GOT3 (cell line): ENCODE measurements at places on chromosomes 13 and 19.

- no peak for DNase-seq
Measured at GRCh38 chr13:22703601-22704209, 477.1 kb upstream of the SGCG start.

DNA sequence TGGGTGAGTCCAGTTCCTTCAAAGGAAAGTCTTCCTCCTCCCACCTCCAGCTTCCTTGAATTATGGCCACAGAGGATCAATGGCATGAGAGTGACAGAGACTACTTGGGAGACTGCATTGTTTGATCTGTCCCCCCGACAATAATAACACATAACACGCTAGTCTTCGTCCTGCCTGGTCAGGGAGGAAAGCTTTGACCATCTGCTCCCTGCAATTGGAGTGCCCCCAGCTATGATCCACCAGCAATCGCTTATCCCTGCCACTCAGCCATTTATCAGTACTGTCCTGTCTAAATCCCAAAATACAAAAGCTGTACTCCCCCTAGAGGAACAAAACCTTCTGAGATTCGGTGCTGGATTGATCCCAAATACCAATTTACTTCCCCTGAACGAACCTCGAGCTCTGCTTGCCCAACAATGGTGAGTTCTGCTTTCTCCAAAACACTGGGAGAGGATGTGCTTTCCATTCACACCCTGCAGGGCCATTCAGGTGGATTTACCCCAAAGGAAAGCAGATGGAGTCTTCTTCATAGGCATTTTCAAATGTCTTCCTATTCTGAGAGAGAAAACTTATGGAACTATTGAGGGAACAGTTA is 466.7 kb downstream of the TSHZ3 start:
- no peak for DNase-seq

DNA sequence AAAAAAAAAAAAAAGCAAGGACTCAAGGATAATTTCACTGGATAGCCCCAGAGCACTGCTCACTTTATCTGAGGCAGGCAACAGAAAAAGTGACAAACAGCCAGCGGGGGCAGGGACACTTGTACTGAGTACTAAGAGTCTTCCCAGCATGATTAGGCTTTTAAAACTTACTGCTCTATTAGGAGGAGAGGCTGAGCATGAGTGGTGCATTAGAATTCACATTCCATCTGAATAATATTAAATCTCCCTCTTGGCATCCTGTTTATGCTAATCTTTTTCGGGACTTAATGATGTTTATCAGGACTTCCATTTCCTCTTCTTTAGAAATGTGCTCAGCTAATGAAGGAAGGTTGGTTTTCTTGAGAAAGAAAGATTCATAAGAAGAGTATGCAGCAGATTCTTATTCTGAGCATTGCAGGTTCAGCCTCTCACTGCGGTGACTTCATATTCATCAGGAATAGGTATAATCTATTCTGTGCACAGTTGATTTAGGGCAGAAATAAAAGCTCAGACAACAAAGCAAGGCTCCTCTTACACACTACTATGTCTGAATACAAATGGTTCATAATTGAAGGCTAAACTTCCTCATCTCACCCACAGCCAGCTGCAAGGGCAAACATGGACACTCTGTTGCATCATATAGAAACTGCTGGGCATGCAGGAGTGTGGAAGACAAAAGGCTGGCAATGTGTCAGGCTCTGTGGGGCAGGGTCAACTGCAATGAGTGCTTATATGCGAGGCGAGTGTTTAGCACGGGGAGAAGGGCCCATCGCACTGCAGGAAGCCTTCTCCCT is 107.0 kb downstream of the KL start:
- DNase-seq, result no peak

- DNase-seq, result no peak
Measured at GRCh38 chr19:36028313-36029041, 4.2 kb downstream of the CLIP3 start.

GRCh38 chr13:98189841-98190505 is 12.9 kb upstream of the RNF113B start:
- DNase-seq, result no peak

- DNase-seq, result no peak
Measured at GRCh38 chr19:6856749-6857372, 30.5 kb upstream of the ADGRE1 start.

DNA sequence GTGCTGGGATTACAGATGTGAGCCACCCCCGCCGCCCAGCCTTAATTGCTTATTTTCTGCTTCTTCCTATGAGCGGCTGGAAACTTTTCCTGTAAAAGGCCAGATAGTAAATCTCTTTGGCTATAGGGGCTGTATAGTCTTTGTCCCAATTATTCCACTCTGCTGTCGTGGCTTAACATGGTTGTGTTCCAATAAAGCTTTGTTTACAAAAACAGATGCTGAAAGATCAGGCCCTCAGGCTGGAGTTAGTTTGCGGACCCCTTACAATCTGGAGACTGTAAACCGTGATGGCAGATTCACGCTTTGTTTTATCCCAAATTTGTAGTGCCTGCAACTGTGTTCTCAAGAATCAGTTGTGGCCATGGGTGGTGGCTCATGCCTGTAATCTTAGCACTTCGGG is 10.7 kb downstream of the KCNC3 start:
- no peak for DNase-seq

DNA sequence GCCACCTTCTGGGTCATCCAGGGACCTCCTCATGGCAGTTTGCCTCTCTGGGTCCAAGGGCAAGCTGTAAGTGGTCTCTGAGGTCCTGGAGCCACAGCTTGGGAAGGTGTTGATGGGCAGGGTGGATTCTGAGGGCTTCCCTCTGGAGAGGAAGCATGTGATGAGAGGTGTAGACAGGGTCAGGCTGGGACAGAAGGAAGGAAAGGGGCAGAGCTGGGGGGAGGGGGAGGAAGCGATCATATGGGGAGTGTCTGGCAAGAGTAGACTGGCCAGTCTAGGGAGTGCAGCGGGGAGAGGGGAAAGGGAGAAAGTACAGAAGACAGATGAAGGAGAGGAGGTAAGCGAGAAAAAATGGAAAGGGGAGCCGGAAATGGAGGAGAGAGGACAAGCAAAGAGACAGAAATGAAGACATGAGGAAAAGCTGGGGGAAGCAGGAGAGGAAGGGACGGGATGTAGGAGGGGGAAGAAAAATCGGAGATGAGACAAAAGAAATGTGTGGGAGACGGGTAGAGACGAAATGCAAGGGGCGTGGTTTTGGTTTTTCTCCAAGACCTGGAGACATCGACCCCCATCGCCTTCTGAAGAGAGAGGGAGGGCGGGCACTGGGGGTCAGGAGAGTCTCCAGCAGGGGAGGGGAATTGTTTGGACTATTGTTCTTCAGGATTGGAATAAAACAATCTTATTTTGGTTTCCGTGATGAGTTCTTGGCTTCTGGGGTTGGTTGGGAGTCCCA is 26.6 kb downstream of the ZSWIM9 start:
- DNase-seq, result no peak

- DNase-seq, result no peak
Measured at GRCh38 chr19:609004-609346, 19.3 kb downstream of the HCN2 start.

DNA sequence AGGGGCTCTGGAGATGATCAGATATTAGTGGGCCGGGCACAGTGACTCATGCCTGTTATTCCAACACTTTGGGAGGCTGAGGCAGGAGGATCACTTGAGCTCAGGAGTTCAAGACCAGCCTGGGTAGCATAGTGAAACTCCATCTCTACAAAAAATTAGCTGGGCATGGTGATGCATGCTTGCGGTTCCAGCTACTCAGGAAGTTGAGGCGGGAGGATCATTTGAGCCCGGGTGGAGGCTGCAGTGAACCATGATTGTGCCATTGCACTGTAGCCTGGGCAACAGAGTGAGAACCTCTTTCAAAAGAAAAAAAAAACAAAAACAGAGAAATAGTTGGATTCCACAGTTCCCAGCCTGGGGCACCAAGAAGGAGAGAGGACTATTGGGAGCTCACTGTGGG is 17.9 kb upstream of the SHFL start:
- DNase-seq, result no peak

DNA sequence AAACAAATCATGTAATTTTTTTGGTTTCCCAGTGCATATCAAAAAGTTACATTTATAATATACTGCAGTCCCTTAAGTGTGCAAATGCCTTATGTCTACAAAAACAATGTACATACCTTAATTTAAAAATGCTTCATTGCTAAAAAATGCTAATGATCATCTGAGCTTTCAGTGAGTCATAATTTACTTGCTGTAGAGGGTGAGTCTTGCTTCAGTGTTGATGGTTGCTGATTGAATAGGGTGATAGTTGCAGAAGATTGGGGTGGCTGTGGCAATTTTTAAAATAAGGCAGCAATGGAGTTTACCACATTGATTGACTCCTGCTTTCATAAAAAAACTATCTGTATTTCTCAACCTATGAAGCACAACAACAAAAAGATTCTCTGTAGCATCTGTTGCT is 613.9 kb downstream of the TBC1D4 start:
- no peak for DNase-seq

DNA sequence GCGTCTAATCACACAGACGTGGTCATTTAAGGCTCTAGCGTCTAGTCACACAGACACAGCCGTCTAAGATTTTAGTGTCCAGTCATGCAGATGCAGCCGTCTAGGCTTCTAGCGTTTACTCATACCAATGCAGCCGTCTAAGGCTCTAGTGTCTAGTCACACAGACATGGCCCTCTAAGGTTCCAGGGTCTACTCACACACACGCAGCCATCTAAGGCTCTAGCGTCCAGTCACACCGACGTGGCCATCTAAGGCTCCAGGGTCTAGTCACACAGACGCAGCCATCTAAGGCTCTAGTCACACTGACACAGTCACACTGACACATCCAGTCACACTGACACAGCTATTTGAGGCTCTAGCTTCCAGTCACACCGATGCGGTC is 55.7 kb downstream of the KLF2 start:
- no peak for DNase-seq

DNA sequence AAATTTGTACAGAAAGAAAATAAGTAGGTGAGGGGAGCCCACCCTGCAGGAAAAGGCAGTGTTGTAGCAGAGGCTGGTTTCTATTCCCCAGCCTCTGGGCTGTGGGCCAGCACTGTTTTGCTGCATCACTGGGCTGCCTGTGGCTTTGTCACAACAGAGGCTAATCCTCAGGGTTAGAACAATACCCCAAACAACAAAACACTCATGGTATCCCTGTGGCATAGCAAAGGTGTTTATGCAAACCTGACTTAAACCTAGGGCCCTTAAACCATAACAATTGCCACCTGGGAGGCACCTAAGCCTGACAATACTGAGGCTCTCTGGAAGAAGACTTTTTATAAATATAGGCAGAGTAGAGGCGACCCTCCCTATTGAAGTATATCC is 314.7 kb downstream of the OLFM4 start:
- DNase-seq, result no peak

- DNase-seq, result peak; percentile 39
Measured at GRCh38 chr19:38543807-38544568, 73.8 kb downstream of the MAP4K1 start.

DNA sequence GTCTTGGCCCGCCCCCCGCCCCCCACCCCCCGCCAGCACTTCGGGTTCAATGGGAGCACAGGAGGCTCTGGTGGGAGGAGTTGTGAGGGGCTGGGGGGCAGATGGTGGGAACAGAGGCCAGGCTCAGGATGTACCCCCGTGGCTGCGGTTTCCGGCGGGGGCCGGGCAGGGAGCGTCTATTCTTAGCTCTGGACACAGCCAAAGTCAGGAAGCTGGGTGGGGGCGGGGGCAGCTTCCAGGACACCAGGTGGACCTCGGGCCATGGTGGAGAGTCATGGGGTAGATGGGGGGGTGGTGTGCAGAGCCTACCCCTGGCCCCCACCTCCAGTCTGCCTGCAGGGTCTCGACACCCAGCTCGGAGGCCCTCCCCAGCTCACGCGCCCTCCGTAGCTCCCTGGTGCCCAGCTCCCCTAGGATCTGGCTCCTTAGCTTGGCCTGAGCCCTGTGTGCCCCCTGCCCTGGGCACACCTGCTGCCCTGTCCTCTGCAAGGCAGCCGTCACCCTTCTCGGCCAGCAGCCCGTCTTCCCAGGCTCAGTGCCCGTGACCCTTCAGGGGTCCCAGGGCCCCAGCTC is 2.2 kb upstream of the TBXA2R start:
- no peak for DNase-seq

DNA sequence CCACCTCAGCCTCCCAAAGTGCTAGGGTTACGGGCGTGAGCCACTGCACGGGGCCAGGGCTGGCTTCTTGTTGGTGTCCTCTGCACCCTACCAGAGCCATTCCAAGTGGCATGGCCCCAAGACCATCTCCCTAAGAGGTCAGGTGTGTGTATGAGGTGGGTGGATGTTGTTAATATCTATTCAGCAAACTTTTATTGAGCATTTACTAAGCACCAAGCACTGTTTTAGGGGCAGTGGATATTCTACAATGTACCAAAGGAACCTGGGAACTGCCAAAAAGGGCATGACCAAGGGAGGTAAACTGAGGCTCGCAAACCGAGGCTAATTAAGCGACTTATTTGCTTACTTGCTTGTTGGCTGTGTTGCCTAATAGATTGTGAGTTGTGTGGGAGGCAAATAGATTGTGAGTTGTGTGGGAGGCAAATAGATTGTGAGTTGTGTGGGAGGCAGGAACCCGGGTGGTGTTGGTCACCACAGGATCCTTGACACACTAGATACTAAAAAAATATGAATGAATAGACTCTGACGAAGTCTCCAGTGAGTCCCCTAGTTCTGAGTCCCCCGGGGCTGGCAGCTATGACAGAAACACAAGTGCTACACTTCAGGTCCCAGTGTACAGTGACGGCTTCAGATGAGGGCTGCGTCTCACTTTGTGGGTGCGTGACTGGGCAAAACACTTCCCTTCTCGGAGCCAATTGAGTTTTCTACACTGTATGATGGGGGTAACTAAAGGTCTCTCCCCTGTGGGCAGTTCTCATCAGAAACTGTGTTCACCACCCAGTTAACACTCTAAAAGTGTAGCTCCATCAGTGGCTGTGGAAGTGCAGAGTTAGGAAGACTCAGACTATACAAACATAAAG is 5.0 kb upstream of the BICRA start:
- DNase-seq, result no peak

GRCh38 chr19:1057176-1057855 is 9.7 kb upstream of the ARHGAP45 start:
- no peak for DNase-seq

DNA sequence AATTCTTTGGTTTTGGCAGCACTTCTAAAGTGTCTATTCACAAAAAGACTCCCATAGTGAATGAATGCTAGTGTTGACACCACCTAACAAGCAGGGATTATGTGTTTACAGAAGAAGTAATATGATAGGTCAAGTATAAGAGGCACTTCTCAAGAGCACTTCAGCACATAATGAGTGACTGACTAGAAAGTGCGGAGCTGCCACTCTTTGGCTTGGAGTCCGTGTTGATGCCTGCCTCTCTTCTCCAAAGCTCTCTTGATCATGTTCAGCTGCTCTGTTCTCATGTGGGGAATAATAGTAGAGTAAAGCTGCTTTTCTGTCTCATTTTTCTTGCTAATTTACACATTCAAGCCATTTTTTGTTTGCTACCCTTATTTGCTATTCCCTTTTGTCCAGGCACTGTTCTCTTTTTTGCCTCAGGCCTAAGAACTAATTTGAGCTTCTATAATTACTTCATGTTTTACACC is 22.7 kb upstream of the MAB21L1 start:
- DNase-seq, result no peak
